Stimulated activated CD8-positive, alpha-beta memory T cell treated with anti-CD3 and anti-CD28 coated beads, Interleukin-7, amount 100 ng/mL, for 48 hours (primary cell): ENCODE measurements at places on chromosomes 16 and 17.

DNA sequence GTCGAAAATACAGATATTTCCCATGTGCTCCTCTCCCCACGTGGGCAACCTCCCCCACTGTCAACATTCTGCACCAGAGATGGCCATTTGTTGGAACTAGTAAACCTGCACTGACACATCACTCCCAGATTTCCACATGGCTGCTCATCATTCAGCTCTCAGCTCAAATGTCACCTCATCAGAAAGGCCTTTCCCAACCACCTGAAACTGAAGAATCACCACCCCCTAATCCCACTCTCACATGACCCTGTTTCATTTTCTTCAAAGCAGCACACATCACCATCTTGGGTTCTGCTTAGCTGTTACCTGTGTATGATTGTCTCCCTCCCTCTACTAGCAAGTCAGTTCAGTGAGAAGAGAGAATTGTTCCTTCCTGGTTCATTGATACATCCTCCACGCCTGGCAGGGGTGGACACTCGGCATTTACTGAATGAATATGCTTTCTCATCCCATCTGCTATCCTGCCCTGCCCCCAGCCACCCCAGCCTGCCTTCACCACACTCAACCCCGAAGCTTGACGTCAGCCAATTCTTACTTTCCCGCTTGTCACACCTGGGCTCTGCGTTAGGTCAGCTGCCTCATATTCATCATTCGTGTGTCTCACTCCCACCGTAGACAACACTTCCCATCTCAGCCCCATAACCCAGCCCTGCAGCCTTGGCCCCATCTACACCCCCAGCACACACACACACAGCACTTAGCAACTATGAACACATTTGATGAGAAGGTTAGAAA is 1.5 kb downstream of the C17orf114 start:
- DNase-seq = no peak

GRCh38 chr17:51430591-51430990 is 170.2 kb downstream of the UTP18 start:
- DNase-seq = no peak

DNA sequence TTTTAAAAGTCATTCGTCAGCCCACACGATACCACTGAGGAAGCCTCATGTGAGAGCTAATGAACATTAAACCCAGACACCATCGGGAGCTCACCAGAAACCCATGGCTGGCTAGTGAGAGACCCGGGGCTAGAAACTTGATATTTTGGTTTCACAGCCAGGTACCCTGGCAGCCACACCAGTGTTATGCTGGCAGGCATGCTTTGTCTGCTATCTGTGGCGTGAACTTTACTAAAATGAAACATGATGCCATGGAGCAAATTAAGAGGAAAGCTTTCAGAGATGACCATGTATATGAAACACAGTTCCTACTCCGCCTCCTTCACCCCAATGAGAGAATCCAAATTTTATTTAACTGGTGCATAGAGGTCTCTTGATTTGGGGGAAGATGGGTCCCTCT is 291.2 kb downstream of the IRX3 start:
- no peak for DNase-seq

DNA sequence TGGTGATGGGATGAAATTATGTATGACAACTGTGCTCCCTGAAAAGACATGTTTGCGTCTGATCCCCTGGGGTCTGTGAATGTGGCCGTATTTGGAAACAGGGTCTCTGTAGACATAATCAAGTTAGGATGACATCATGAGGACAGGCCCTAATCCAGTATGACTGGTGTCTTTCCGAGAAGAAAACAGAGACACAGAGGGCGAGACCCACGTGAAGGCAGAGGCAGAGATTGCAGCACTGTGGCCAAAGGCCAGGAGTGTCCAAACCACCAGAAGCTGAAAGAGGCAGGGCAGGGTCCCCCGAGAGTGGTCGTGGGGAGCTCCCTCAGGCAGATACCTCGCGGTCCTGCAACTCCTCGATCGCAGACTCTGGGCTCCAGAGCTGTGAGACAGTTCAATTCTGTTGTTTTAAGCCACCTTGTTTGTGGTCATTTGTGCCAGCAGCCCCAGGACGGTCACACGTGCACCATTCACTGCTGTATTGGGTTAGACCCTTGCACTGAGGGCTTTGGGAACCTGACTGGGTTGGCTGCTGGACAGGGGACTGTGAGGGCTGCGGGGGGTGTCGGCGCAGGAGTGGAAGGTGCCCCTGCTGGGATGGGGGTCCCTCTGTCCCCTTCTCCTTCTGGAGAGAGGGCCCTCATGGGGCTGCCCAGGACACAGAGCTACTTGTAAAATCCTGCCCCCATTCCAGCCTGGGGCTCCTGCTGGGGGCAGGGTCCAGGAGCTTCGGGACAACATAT is 27.7 kb downstream of the METRNL start:
- DNase-seq = no peak

DNA sequence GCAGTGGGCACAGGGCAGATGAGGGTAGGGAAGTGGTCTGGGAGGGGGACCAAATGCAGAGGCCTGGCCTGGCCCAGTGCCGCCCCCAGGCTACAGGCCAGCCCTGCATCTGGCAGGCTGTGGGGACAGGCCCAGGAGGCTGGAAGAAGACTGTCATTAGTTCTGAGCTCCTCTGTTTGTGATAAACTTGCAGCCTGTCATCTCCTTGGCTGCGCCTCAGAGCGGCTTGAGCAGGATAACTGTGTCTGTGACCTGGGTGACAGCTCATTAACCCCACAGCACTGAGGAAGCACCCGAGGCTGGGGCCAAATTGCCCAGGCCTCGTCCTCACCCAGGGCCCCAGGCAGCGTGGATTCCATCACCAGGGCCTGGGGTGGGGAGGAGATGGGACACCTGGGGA is 23.9 kb downstream of the ABCC3 start:
- DNase-seq = no peak

DNA sequence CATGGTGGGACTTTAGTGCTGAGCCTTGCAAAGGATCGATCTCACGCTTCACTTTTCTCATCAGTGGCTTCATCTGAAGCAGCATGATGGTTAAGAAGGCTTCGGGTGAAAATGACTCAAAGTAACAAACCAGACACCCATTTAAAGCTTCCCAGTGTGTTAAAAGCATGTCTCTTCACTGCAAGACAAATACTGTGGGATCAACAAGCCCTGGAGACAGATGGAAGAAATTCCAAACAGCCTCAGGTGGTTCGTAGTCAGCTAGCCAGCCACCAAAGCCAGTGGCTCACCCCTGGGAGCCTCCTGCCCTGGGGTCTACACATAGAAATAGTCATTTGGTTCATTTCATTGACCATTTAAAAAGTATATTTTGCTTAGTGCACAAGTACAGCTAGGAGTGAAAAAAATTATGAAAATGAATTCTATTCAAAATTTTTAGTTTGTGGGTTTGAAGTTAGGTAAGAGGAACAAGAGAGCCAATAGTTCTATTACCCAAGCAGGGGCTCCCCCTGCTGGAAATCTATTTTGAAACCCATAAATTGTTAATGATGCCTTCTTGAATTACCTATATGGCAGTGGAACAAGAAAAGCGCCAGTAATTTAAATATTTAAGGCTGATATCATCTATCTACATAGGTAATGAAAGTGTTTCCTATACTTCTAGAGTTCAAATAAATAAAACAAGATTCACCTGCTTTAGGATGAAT is 51.6 kb downstream of the PMP22 start:
- no peak for DNase-seq
